ENCODE measurements at places on chromosomes 4 and X.
A peak's percentile ranks its signal among the peaks of the same experiment; 100 is the strongest.

- no peak for DNase-seq
Measured at GRCh38 chr4:128362760-128363159, 75.1 kb upstream of the PGRMC2 start.

DNA sequence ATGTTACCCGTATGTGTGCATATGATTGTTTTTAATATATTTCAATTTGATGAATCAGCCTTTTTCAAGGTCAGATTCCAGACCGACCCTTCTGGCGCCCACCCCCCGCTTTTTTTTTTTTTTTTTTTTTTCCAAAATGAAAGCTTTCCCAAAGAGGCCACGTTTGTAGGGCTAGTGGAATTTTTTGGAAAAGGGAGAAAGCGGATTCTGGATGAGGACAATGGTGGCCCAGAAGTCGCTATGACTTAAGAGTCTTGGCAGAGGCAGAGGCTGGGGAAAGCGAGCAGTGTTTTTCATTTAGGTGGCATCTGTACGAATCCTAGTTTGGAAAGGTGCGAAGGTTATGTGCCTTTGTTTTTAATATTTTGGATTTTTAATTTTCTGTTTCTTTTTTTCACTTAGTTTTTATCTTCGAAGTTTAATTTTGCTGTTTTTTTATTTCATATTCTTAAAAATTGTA, 14.6 kb downstream of the NDUFB11 start:
- DNase-seq = no peak

- DNase-seq = no peak
Measured at GRCh38 chr4:26856906-26857277, 3.7 kb upstream of the STIM2 start.

DNA sequence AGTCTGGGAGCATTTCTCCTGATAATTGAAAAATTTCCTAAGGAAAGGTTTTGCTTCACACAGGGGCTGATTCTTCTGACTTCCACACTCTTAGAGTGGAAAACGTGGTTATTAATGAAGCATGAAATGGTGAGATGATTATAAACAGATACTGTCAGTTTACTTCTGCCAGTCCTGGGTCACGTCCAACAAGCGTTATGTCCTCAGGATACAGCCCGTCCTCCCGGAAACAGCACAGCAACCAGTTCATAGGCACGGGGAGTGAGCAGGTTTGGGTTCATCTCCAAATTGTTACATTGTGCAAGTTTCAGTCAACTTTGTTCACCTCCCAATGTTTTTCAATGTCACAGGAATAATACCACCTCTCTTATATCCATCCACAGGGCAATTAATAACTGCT, 98.8 kb downstream of the NPNT start:
- DNase-seq = no peak

GRCh38 chr4:37397505-37397904, 153.0 kb downstream of the NWD2 start:
- no peak for DNase-seq

DNA sequence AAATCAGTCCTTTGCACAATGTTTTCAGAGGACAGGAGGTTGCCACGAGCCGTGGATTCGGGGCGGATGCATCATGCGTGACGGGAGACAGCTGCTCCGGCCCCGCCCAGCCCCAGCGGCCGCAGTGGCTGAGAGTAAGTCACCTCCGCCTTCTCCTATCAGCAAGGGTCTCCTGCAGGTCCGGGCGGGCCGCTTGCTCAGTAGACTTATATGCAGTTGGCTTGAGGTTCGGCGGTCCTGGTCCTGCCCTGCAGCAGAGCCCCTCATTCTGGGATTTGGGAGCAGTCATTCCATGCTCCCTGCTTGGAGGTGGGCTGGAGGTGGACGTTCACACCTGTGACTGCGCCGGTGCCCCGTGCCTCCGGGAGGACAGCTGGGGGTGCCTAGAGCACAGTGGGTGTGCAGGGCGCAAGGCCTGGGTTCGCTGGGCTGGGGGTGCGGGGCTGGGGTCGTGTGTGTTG, 86.3 kb upstream of the ADRA2C start:
- DNase-seq = no peak

GRCh38 chr4:98634061-98634460, 24.4 kb downstream of the TSPAN5 start:
- DNase-seq = no peak

DNA sequence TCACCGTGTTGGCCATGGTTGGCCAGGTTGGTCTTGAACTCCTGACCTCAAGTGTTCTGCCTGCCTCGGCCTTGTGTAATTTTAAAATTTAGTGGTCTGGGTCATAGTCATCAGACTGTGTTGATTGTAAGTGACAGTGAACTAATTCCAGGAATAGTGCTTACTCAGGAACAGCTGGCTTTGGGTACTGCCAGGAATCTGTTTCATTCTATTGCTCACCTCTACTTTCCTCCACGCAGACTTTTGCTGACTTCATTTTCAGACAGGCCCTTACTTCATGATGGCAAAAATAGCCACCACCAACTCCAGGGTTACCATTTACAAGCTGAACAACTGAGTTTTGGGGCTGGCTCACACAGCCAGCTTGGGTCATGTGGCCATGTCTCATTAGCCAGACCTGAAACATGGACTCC, 54.6 kb downstream of the FNIP2 start:
- DNase-seq = no peak

- no peak for DNase-seq
Measured at GRCh38 chr4:3223346-3223745, 25.6 kb upstream of the MSANTD1 start.

DNA sequence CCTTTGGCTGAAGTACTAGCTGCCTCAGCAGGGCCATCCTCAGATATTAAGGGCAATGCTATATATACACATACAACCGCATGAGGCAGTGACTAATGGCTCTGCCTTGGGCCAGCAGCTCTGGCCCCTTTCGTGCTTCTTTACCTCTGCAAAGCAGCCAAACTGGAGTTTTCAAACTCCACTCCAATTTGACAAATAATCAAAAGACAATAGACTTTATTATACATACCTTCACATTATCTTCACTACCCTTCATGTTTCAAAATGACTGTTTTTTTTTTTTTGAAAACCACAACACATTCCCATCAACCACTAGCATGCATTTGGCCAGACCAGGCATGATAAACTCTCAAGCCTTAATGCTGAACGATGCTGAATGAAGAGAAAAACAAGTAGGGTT, 187.7 kb downstream of the ENOX2 start:
- DNase-seq = no peak

- DNase-seq = no peak
Measured at GRCh38 chr4:87382931-87383330, 8.1 kb downstream of the HSD17B11 start.

DNA sequence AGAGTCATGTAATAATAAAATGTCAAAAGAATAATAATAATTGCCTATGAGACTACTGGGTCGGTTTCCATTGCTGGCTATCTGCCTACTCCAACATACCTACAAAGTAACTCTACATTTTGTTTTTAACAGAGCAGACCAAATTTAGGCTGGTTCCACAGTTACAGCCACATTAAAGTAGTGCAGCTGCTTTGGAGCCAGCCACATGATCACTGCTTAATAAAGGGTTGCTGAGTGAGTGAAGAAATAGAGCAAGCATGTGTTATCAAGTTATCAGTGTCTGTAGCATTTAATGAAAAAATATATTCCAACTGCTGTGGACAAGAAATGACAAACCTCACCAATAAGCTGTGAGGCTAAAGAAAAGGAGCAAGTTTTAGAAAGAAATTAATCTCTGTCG, 782.3 kb downstream of the PCDH18 start:
- no peak for DNase-seq

DNA sequence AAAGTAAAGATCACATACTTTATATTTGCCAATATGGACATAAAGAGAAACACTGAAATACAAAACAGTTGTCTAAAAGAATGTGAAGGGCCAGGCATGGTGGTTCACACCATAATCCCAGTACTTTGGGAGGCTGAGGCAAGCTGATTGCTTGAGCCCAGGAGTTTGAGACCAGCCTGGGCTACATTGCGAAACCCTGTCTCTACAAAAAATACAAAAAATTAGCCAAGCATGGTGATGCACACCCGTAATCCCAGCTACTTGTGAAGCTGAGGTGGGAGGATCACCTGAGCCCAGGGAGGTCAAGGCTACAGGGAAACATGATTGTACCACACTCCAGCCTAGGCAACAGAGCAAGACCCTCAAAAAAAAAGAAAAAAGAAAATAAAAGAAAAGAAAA, 11.8 kb downstream of the RBM47 start:
- DNase-seq = peak; percentile 27

DNA sequence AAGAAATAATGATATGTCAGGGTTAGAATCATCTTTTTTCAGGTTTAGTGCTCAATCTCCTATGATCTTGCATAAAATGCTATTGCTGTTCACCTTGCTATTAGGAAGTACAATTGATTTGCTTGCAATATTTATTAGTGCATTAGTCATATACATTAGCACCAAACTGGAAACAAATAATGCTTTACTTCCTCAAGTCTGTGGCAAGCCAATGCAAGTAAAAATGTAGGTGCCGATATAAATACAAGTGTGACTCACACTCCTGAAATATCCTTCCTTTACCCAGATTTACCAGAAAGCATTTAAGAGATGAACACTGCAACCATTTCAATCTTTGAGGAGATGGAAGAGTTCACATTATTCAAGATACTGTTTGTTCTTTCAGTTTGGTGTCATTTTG, 1487.7 kb upstream of the ADGRL3 start:
- no peak for DNase-seq

GRCh38 chr4:82601242-82602015, 39.6 kb upstream of the TMEM150C start:
- no peak for DNase-seq

- DNase-seq = no peak
Measured at GRCh38 chr4:99062120-99062519, 26.5 kb downstream of the ADH5 start.

- DNase-seq = no peak
Measured at GRCh38 chrX:21806691-21807090, 32.7 kb upstream of the MBTPS2 start.

DNA sequence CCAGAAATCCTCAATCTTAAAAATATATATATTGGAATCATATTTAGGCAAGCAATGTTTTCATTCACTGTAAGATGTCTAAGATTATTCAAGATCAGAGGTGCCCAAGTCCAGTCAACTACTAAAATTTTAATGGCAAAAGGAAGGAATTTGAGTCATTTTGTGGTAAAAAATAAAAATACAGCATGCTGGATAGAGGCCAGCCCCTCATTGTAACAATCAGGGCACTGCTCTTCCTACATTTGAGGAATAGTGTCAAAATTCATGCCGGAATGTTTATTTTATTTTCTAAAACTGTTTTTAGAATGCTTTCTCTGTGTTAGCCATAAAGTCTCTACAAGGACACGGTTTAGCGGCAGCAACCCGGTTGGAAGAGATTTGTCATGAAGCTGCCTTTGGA, 49.9 kb upstream of the SRD5A3 start:
- no peak for DNase-seq

DNA sequence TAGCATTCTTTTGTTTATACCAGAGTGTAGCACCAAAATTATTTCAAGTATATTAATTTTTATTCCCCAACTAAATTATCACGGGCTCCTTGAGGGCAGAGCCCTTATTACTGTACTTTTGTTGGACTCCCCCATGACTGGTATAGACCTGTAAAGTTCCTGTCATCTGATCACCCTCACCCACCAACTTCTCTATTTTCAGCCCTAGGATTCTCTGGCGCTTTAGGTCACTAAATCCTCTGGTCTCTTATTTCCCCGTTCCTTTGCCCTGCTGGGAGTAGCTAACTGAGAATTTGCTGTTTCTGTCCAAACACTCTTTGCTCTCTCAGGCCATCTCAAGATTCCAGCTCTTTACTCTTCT, 3.2 kb upstream of the XKRX start:
- no peak for DNase-seq

DNA sequence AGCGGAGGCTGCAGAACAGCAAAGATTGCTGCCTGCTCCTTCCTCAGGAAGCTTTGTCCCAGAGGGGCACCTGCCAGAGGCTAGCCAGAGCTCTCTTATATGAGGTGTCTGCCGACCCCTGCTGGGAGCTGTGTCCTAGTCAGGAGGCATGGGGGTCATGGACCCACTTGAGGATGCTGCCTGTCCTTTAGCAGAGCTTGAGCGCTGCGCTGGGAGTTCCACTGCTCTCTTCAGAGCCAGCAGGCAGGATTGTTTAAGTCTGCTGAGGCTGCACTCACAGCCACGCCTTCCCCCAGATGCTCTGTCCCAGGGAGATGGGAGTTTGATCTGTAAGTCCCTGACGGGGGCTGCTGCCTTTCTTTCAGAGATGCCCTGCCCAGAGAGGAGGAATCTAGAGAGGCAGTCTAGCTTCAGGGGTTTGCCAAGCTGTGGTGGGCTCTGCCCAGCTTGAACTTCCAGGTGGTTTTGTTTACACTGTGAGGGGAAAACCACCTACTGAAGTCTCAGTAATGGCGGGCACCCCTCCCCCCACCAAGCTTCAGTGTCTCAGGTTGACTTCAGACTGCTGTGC, 10.9 kb downstream of the DCK start:
- DNase-seq = no peak

- DNase-seq = no peak
Measured at GRCh38 chr4:38151873-38152272, 191.7 kb downstream of the PTTG2 start.

DNA sequence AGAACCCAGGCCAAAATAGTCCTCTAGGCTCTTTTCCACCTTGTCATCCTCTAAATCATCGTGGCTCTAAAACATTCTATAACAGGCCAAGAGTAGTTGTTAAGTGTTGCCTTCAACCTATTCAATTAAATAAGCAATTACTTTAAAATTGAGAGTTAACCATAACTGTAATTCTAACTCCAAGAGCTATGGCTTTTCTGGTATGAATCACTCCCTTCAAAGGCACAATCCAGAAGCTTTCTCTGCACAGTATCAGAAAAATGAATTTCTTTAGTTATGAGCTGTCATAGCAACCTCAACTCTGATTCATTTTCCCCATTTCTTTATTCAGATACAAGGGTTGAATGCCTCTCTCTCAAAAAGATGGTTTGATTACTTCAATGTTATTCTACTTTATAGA, 21.7 kb downstream of the INPP4B start:
- DNase-seq = no peak

GRCh38 chr4:4981427-4981826, 37.8 kb downstream of the CYTL1 start:
- no peak for DNase-seq

GRCh38 chr4:37964734-37965457, 4.7 kb downstream of the PTTG2 start:
- no peak for DNase-seq

DNA sequence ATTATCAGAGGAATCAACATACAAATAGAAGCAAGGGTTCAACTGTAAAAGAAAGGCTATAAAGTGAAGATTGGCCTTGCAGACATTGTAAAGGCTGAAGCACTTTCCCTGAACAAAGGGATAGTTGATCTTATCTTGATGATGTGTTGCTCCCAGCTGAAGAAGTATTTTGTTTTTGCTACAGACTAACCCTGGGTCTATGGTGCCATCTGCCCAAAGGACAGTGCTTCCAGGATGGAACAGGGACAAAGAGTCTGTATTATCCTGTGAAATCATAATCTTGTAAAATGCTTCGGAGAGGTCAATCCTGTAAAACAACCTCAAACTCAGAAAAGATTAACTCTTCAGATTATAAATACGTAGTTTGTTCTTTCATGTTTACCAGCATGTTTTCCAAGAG, 251.7 kb upstream of the ANKRD50 start:
- no peak for DNase-seq

- DNase-seq = no peak
Measured at GRCh38 chr4:23234018-23234417, 541.3 kb downstream of the GBA3 start.

DNA sequence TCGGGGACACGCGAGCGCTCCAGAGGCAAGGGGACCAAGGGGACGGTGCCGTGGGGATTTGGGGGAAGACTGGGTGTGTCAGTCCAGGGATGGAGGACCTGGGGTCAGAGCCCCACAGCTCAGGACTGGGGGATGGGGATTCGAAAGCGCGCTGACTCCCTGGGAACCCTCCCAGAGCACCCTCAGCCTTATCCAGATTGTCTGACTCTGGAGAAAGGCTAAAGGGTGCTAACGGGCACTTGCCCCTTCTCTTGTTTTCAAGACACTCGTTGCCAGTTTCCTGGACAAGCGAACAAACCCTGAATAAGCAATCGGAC, 1.1 kb downstream of the DOCK11 start:
- no peak for DNase-seq

Measured in HL-60 (cell line).